ENCODE measurements at places on chromosomes 12 and 14.

- no peak for DNase-seq
These were observed 48.5 kb downstream of the BAZ2A start for GRCh38 chr12:56581418-56582145.

GRCh38 chr12:49985981-49986380 is 13.2 kb downstream of the AQP6 start:
- DNase-seq, result no peak

DNA sequence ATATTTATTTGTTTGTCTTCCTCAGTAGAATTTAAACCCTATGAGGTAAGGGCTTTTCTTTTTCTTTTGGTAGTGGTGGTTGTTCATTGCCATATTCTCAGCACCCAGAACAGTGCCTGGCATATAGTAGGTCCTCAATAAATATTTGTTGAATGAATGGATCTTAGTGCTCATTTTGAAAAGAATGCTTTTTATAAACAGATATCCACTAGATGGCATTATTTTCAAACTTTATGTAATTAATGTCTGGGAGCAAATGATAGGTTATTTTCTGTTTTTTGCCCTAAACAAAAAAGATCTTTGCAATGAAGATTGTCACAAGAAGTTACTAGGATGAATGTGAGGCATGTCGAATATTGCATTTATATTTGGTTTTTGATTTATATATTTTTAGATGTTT is 64.1 kb downstream of the RAD51B start:
- no peak for DNase-seq

GRCh38 chr14:105294142-105294597 is 6.6 kb downstream of the BRF1 start:
- DNase-seq, result peak; percentile 55

DNA sequence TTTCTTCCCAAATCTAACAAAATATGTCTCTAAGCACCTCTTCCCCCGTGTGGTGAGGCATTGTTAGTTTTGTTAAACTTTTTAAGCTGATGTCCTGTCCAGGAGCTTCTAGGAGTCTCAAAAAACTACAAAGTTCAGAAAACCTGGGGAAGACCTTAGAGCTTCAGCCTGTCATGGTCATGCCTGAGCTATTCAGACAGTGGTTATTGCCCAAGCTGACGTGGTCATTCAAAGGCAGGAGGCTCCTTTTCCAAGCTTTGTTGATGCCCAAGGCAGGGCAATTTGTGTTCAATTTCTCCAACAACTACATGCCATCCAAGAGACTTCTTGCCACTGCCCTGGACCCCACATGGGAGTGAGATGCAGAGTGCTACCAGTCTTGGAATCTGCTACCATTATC is 5.8 kb upstream of the LYZ start:
- DNase-seq, result no peak

- no peak for DNase-seq
These were observed 31.9 kb upstream of the ZFP36L1 start for GRCh38 chr14:68824517-68825347.

DNA sequence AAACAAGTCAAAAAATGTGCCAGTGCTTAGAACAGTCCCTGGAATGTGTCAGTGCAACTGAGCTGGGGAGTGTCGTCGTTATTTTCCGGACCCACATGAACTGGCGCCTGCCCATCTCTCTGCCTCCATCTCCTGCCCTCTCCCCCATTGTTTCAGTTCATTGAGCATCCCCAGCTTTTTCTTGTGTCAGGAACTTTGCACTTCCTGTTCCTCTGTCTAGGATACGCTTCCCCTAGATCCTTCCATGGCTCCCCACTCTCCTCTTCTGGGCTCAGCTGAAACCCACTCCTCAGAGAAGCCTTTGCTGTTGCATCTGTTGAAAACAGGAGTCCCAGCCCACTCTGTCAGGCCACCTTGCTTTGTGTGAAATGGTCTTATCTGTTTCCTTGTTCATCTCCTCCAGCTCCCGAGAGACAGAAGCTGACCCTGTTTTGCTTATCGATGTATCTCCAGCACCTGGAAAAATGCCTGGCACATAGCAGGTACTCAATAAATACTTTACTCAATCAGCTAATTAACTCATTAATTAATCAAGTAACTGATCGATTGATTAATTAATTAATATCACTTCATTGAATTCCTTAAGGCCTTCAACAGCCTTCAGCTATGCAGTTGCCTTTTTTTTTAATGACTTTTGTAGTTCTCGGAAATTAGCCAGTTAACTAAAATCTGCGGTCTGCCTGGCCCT is 2.7 kb upstream of the SCARB1 start:
- DNase-seq, result no peak

DNA sequence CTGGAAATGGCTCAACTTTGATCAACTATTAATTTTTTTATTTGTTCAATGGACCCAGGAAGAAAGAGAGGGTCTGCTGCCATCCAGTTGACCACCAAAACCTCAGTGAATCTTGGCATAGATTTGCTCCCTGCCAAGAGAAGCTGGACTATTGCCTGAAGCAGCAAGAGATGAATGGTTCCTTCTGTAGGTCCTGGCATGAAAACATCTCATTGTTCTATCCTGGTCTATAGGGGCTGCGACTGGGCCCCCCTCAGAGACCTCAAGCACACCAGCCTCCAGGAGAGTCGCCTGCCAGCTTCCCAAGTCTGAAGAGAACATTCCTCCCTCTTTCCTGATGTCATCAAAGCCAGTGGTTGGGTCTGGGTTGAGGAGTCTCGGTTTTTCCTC is 204.9 kb downstream of the TMX1 start:
- no peak for DNase-seq

GRCh38 chr14:69077841-69078240 is 75.1 kb downstream of the DCAF5 start:
- DNase-seq, result no peak

DNA sequence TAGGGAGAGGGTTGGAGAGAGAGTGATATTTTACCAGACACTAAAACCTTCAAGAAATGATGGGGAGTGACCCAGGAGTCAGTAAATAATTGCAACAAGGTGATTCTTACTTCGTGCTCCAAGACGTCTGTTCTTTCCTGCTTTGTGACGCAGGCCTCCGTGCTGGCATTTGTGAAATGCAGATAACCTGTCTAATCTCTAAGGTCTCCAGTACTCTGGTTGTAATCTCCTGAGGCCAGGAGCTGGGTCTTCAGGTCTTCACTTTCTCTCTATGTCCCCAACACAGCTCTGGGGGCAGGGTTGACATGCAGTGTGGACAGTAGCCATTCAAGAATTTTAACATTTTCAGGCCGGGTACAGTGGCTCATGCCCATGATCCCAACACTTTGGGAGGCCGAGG is 53.1 kb downstream of the CD9 start:
- DNase-seq, result no peak

DNA sequence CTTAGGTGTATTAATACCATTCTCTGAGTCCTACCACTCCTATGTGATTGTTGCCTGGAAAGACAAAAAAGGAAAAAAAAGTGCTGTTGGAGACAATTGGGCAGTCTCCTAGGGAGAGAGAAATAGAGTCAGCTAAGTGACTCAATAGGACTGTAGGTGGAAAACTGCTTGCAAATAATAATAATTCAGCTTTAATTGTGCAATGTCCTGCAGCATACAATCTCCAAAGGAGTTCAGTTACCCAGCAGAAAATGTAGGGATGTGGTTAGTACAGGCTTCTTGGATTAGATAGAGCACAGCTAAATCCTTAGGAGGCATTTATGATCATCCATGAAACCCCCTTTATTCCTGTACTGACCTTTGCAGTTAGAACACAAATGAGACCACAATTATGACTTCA is 3.0 kb upstream of the SRSF9 start:
- DNase-seq, result no peak

DNA sequence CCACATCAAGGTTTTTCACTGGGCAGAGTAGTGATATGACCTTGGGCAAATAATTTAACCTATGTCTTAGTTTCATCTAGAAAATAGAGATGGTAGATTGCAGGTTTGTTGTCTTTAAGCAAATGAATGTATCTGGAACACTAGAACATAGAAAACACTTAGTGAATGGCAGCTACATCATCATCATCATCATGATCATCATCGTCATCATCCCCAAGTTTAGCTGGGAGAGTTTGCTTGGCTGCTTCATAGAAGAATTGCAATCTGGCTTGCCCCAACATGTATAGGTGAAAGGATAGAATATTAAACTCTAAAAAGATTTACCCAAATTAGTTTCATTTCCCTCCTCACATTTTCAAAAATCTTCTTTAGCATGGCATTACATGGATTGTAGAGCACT is 91.3 kb upstream of the TMEM260 start:
- DNase-seq, result no peak

GRCh38 chr12:121773011-121773777 is 20.3 kb downstream of the RHOF start:
- peak; percentile 78 for DNase-seq

GRCh38 chr12:97131220-97131981 is 224.3 kb downstream of the NEDD1 start:
- DNase-seq, result no peak

DNA sequence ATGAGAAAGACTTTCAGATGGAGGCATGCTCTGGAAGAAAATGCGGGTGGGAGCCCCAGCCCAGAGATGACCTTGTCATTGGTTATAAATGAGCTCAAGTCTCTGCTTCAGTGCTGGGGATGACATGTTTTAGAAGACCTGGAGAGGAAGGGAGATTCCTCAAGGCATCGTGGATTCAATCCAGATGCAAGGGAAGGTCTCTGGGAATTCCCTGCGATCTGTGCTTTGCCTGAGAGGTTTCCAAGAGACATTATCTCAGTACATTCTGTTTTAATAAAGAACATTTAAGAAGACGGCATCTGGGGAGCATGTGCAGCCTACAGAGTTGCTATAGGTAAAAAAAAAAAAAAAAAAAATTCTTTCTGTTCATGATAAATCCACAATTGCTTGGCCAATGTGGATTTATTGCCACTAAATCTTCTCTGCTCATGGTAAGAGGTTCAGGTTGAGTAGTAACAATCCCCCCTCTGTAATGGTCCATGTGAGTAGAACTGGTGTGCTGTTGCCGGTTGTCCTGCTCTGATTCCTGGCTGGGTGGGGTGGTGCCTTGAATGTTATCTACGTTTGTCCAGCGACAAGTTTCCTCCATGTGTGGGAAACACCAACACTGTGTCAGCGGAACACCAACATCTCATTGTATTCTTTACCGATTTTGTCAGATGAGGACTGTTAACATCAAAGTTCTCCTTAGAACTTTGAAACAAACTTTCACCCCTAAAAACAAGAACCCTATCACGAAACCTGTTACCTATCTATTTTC is 230.0 kb downstream of the MSRB3 start:
- no peak for DNase-seq

GRCh38 chr12:41972598-41972997 is 172.1 kb downstream of the GXYLT1 start:
- no peak for DNase-seq

- no peak for DNase-seq
These were observed 1.7 kb downstream of the AJUBA start for GRCh38 chr14:22980672-22981089.

DNA sequence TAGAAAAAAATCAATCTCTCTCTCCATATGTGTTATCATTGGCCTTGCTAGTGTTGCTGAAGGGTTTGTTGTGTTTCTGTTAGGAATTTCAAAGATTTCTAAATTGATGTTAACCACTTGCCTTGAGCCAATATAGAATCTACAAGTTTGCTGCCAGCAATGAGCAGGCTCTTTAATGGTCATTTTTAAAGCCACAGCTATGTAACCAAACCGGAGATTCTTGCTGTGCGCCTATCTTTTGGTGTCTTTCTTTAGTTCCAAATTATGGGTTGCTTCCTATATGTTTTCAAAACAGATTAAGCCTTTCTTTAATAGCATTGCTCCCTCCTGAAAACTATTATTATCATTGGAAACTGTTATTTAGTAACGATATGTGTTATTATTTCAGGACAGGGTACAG is 545.7 kb downstream of the DIO2 start:
- DNase-seq, result no peak
